ENCODE measurements at places on chromosomes 6 and 20. TPM values are rescaled to one million over a fixed set of nuclear protein-coding genes. Genes with fewer than 3 reads are reported as not detected.

TTI1 gene
- total RNA-seq, result 31.9 TPM

- DNase-seq, result no peak
These were observed 79.7 kb downstream of the EDN1 start for GRCh38 chr6:12369781-12370262.

LRFN2 gene
- 0.59 TPM for total RNA-seq

BEND6 gene
- total RNA-seq, result 0.97 TPM

GRCh38 chr6:90523779-90524310 lies 63.0 kb downstream of the MAP3K7 start:
- DNase-seq, result no peak
